ENCODE measurements at places on chromosomes 16 and 17.

DNA sequence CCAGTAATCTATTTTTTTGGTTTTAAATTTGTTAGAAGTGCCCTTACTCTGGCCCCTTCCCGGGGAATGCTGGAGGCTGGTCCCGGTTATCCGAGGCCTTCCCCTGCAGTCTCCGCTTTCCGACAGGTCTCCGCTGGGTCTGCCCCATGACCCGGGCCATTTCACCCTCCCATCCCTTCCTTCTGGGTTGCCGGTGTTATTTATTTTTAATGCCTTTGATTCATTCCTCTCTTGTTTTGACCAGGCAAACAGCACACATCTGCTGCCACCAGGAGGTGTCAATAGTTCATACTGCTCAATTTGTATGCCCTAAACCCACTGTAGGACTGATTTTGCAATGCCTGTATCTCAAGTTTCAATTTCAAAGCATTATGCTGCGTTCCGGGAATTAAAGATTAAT lies 113.2 kb upstream of the IRX5 start:
- DNase-seq = no peak

GRCh38 chr17:30790279-30790678 lies 34.2 kb downstream of the CRLF3 start:
- no peak for DNase-seq

GRCh38 chr16:23342083-23342640 lies 40.1 kb downstream of the SCNN1B start:
- no peak for DNase-seq

DNA sequence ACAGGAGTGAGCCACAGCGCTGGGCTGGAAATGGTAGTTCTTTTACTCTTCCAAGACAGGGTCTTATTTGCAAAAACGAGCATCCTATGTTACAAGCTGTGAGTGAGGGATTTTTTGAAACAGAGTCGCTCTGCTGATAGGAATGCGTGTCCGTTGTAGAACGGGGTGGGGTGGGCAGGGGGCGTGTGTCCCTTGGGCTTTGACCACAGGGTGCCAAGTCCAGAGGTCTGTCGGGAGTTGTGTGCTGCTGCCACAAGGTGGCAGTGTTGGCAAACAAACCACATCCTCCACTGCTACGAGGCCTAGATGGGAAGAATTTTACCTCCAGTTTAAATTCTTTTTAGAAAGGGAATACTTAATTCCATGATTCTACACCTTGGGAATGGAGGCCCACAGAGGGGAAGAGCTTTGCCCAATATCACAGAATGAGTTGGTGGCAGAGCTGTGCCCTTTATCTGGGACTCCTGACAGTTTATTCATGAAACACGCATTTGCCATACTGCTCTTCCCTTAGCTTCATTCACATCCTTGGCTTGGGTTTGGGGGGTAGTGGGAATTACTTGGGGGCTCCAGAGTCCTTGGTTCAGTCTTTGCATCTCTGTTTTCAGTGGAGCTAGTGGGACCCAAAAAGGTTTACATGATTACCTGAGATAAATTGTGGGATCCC lies 30.6 kb upstream of the ETV4 start:
- DNase-seq = peak; percentile 73

DNA sequence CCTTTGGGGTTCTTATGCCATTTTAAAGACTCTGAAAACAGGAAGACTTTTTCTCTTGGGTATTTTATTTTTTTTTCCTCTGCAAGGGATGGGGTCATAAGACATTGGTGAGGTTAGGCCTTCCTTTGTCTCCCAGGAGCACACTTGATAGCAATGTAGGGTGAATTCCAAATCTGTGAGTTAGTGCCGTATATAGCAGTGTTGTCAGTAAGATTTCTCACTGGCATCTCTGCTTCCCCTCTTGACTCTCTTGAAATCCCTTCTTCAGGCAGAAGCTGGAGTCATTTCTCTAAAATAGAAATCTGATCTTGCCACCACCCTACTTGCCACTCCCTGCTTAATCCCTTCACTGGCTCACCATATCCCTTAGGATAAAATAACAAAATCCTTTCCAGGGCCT lies 529.7 kb downstream of the WWOX start:
- no peak for DNase-seq

DNA sequence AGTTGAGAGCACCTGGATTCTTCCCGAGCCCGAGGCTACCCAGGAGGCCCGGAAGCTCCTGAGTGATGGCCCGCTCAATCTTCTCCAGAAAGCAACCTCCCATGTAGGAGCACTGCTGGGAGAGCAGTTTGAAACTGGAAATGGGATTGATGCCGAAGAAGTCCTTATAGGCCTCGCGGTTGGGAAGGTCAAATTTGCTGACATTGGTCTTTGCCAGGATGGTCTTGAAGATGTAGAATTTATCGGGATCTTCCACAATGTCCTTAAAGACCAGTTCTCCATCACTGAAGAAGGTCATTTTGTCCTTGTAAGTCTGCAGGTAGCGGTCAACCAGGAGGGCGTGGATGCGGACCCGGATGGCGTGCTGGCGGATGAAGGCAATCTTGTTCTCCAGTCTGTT lies 49.7 kb downstream of the SRL start:
- no peak for DNase-seq

DNA sequence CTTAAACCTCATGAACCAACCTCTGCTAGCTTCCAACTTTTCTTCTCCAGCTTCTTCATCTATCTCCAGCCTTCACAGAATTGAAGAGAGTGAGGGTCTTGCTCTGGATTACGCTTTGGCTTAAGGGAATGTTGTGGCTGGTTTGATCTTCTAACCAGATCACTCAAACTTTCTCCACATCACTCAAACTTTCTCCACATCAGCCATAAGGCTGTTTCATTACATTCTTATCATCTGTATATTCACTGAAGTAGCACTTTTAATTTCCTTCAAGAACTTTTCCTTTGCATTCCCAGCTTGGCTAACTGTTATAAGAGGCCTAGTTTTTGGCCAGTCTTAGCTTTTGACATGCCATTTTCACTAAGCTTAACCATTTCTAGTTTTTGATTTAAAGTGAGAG lies 52.3 kb downstream of the CACNG1 start:
- DNase-seq = no peak

DNA sequence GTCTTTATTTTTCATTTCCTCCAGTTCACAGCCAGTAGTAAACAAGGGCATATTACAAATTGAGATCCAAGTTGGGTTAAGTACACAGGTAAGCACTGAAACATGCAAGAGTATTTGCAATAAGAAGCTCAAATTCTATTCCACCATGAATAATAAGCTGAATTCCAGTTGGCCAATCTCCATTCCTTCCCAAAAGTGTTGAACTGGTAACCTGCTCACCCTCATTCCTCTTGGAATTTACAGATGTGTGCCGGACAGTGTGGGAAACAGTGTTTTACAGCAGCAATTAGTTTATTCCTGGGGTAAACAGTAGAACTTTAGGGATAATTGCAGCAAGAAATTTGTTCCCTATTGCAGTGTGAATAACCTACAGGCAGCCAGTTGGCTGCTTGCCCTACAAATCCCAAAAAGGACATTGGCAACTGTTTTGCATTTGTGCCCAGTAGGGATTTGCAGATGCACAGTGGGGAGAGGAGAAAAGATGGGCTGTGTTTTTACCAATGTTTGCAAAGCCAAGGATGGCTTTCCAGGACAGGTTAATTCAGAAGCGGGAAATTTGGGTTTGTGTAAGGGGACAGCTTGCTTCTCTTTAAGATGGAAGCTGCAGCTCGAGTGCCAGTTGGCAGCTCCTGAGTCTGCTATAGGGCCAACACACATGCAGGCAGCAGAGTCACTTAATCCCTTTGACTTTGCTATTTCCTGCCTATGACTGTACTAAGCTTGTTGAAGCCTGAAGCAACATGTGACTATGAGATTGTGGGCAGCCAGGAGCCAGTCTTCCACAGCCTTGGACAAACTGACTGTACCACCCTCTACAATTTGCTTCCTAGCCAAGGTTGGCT lies 318.9 kb downstream of the MAP2K6 start:
- DNase-seq = no peak

DNA sequence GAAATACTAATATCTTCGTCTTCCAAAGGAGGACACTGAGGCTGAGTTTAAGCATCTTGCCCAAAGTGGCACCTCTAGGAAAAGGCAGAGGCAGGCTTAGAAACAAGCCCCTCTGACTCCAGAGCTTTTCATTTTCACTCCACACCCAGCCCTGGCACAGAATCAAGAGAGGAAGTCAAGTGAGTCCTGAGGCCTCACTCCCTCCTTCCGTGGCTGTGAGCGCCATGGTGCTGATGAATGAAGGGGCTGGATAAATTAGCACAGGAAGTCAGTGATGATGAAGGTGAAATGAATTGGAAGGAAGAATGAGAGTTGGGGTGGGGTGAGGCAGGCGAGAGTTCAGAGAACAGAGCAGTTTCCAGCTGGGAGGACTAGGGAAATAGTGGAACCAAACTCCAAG lies 179.3 kb downstream of the TMEM132E start:
- DNase-seq = no peak

- no peak for DNase-seq
These were observed 4.7 kb upstream of the PRKAR1A start for GRCh38 chr17:68507576-68507975.

DNA sequence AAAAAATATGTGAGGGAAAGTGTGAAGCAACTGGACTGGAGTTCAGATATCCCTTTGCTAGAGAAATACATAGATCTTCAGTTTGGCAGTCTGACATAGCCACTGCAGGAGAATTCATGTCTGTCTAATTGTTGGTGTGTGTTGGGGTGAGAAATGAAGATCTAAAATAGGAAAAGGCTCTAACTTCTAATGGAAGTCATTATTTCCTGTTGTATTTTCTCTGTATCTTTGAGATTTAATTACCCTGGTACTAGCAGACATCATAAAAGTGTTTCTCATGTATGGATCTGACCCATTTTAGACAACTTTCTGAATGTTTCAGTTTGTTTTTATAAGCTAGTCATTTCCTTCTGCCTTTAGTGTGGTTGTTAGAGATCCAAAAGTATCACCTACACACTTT lies 128.3 kb downstream of the NLK start:
- no peak for DNase-seq

DNA sequence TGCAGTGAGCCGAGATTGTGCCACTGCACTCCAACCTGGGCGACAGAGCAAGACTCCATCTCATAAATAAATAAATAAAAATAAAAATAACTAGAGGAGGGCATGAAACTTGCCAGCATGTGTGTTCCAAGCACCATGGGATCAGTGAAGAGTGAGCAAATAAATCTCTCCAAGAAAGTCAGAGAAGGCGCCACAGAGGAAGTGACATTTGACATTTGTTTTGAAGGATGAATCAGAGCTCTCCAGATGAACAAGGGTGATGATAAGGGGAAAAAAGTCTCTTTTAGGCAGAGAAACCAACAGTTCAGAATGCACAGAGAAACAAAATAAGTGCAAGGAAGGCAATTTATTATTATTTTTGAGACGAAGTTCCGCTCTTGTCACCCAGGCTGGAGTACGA lies 50.3 kb downstream of the IST1 start:
- no peak for DNase-seq

Data from NCI-H774 (cell line).